Spleen (tissue), 13 donors: ENCODE measurements at places on chromosomes 4 and X.

GRCh38 chr4:148258535-148258934 is 183.7 kb downstream of the NR3C2 start:
- no peak for DNase-seq

DNA sequence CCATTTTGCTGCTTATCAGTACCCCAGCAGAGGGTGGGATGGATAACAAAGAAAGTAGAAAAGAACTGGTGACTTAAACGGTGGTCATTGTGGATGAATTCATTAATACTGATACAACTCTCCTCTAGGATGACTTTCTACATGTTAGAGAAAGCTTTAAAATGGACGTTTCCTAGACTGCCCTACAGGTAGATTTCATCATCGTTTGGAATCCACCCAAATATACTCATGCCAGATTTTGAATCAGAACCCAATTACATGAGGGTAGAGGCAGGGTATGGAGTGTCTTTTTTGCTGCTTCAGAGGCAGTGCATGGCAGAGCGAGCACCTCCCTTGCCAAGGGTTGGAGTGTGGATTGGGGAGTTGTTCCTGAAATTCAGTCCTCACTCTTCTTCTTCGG is 13.3 kb upstream of the ANTXR2 start:
- DNase-seq: no peak

- DNase-seq: no peak
Observed at GRCh38 chr4:72205298-72205697, 173.5 kb downstream of the NPFFR2 start.

DNA sequence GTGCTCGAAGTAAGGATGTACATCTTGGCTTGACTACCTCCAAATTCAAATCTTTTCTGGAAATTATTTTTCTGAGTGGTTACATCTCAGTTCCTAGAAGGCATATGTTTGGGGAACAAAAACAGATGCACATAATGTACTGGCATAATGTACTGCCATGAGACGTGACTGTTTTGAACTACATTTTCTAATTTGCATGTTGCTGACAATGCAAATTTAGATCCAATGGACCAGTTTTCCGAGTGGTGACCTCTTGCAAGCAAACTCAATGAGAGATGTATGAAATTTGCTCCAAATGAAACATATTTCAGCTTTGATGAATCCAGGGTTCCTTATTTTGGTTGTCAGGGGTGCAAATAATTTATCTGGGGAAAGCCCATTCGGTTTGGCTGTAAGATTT is 694.3 kb downstream of the GRXCR1 start:
- DNase-seq: no peak

GRCh38 chrX:53086464-53086863 is 4.3 kb downstream of the TSPYL2 start:
- DNase-seq: no peak

GRCh38 chrX:7485061-7485460 is 337.1 kb upstream of the PUDP start:
- no peak for DNase-seq

- DNase-seq: no peak
Observed at GRCh38 chr4:157043131-157043530, 32.8 kb upstream of the GLRB start.

- DNase-seq: no peak
Observed at GRCh38 chr4:57580710-57581599, 470.8 kb upstream of the IGFBP7 start.

- no peak for DNase-seq
Observed at GRCh38 chr4:163930086-163930485, 435.6 kb downstream of the TMA16 start.

DNA sequence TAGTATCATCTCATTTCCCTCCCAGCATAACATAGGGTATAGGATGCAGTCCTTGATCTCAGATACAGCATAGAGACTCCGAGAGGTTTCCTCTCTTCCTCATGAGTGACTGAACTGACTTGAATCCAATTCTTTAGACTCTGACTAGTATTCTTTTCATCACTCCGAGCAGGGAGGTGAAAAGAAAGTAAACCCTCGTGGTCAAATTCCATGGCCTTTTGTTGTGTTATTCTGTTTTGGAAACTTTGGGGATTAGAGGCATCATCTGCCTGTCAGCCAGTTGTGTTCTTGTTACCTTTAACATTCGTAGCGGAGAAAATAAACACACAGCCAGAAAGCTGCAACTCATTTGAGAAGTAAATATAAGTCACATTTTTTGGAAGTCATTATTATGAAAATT is 206.6 kb downstream of the ARHGAP10 start:
- DNase-seq: no peak
